ENCODE measurements at places on chromosomes 13 and 19.
A peak's percentile ranks its signal among the peaks of the same experiment; 100 is the strongest.

DNA sequence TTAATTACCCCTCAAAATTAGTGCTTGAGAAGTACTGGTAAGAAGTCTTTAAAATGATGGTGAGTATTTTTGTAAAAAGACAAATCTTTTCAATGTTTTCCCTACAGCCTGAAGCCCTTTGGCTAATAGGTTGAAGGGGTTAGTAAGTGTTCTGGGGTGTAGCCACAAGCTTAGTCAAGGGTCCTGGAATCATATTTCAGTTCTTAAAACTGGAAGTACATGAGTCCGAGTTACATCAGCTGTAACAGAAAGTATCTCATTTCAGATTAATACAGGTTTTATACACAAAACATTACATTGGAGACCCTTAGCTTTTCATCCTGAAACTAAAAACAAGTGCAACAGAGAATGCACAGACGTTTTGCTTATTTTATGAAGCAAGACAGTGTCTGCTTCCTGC lies 52.7 kb upstream of the TEX29 start:
- no peak for DNase-seq

DNA sequence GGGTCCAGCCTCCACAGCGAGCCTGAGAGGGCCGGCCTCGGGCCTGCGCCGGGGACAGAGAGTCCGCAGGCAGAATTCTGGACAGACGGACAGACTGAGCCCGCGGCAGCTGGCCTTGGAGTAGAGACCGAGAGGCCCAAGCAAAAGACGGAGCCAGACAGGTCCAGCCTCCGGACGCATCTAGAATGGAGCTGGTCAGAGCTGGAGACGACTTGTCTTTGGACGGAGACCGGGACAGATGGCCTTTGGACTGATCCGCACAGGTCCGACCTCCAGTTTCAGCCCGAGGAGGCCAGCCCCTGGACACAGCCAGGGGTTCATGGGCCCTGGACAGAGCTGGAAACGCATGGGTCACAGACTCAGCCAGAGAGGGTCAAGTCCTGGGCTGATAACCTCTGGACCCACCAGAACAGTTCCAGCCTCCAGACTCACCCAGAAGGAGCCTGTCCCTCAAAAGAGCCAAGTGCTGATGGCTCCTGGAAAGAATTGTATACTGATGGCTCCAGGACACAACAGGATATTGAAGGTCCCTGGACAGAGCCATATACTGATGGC lies 490 bp downstream of the ITPKC start:
- no peak for DNase-seq

GRCh38 chr13:24203811-24204210 lies 43.3 kb downstream of the SPATA13 start:
- no peak for DNase-seq

DNA sequence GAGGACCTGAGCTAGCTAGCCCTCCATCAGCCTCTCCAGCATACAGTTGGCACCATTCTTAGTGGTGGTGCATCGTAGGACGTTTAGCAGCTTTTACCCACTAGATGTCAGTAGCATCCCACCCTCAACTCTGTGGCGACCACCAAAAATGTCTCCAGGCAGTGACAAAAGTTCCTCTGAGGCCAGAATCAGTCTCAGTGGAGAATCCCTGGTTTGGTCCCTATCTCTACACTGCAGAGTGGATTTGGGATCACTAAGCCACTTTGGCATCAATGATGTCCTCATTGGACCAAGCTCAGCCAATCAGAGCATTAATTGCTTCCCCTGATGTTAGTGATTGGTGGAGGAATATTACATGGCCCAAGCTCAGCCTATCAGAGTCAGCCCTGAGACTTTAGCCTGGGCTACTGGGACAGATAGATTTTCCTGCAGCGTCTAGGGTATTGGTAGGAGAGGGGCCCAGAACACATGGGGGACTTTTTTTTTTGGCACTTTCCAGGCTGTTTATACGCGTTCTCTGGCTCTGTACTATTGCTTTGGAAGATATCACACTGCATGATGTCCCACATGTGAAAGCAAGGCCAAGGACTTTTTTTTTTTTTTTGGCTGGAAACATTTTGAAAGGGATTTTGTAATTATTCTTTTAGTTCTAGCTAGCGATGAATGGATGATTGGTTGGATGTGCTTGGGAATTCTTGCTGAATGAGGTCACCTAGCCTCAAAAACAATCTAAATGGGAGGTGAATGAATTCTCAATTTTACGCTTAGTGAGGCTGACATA lies 7.0 kb downstream of the TMEM221 start:
- no peak for DNase-seq

DNA sequence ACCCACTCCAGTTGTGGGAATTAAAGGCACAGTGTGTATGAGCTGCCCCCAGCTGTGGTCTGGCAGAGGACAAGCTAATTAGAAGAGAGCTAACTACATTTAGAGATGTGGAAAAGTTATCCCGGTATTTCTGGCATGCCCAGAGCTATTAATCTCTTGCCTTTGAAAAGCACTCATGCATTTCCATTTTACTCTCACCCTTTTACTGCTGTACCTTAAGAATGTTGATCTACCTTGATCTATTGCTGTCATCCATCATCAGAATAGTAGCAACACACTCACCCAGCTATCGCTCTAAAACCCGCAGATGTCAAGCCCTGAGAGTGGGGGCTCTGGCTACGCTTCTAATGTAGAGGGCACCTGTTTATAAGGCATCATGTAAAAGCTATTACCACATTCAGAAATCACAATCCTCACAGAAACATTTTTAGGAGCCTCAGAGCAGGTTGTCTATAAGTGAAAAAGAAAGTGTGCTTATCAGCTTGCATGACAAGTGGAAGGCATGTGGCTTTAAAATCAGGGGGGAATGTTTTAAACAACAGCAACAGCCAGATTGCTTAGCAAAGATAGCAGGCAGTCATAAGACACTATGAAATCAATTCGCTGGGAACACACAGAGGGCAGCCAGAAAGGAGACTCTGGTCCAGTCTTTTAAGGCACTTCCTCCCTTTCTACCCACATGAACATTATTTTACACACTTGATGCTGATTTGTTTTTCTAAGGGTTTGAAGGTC lies 224.2 kb upstream of the IRS2 start:
- no peak for DNase-seq

DNA sequence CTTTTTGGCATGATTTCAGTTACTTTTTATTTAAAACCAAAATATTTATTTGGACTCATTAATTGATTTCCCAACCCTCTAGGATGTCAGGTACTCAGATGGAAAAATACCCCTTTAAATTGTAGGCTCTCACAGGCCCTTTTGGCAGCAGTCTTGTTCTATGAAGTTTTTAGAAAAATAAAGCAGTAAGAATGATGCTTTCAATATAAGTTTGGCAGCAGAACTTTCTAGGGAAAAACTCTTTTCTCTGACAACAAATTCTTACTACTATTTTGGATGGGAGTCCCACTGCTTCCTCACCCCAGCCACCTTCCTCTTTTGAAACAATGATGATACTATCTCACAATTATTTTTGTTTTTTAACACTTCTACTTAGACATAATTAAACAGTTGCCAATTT lies 581.6 kb upstream of the SGCG start:
- no peak for DNase-seq

- DNase-seq: no peak
Observed at GRCh38 chr13:21979161-21979806, 308.4 kb downstream of the FGF9 start.

GRCh38 chr13:30065181-30065580 lies 214.8 kb upstream of the UBL3 start:
- DNase-seq: no peak

DNA sequence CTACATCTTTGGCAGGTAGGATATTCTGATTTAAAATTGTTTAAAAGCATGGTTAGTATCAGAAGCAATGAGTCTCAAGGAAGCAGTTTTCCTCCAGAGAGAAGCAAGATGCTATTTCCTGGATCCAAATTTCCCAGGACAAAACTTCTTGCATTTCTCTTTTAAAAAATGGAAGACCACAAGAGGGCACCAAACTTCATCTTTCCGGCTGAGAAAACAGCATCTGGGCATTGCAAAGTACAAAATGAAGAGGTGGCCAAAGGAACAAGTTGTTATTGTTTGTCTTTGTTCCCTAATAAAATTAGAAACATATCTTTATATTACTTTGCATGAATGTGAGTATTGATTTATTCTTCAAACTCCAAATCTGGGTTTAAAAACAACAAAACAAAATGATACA lies 60.0 kb upstream of the LRCH1 start:
- no peak for DNase-seq

GRCh38 chr19:17135001-17135853 lies 59.6 kb downstream of the MYO9B start:
- peak; percentile 95 for DNase-seq

GRCh38 chr13:90443268-90443667 lies 904.2 kb upstream of the MIR17HG start:
- DNase-seq: no peak

DNA sequence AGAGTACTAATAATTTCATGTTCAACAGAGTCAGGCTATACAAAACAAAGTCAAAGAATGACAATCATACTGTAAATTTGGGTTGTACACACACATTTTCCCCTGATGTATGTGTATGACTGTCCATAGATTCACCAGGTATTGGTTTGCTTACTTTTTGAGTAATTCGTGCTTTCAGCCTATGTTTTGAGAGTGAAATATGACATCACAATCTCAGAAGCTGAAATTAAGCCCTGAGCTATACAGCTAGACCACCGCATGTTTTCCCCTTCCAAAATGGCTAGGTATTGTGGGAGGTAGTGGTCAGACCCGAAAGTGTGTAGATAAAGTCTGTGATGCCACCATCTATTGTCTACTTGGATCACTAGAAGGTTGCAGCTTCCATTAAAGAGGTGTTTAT lies 102.8 kb downstream of the KATNAL1 start:
- no peak for DNase-seq

GRCh38 chr19:56111601-56112312 lies 9.3 kb downstream of the ZNF787 start:
- no peak for DNase-seq

GRCh38 chr13:102700088-102701031 lies 5.5 kb upstream of the METTL21C start:
- DNase-seq: no peak
